ENCODE measurements at places on chromosomes 5 and 9. TPM values are rescaled to one million over a fixed set of nuclear protein-coding genes. Genes with fewer than 3 reads are reported as not detected.

The GARNL3 gene
- 1.3 TPM for total RNA-seq

The PLPP1 gene
- total RNA-seq = 122 TPM

The RCL1 gene
- 14.4 TPM for total RNA-seq

The IL3 gene
- total RNA-seq = not detected

The CATSPER3 gene
- total RNA-seq = not detected

The TIMD4 gene
- not detected for total RNA-seq

The TMEM171 gene
- 5.6 TPM for total RNA-seq

The ECSCR gene
- total RNA-seq = 3.4 TPM

The KIAA0825 gene
- total RNA-seq = 3.3 TPM

The SH3TC2 gene
- total RNA-seq = 4.4 TPM

The KCNN2 gene
- total RNA-seq = not detected

The TSSK1B gene
- total RNA-seq = under 0.01 TPM

The TTC1 gene
- total RNA-seq = 58.7 TPM

The MAMDC2 gene
- total RNA-seq = 3.1 TPM

The PTBP3 gene
- 22.6 TPM for total RNA-seq

The PCDHB9 gene
- 0.56 TPM for total RNA-seq

The C7 gene
- 0.96 TPM for total RNA-seq

The MCTP1 gene
- total RNA-seq = 3.7 TPM

The IL4 gene
- total RNA-seq = not detected

The GDNF gene
- total RNA-seq = 1.1 TPM

The ESM1 gene
- total RNA-seq = 338 TPM

The ZFP62 gene
- total RNA-seq = 23.4 TPM

The AIF1L gene
- 0.58 TPM for total RNA-seq

The COQ4 gene
- 18.6 TPM for total RNA-seq

The PCDHGA7 gene
- total RNA-seq = 3.7 TPM

The POLR3G gene
- total RNA-seq = 20.5 TPM

The SPINK14 gene
- not detected for total RNA-seq

The HMGCR gene
- 74.0 TPM for total RNA-seq

The TMEFF1 gene
- total RNA-seq = 1.5 TPM

The FUT7 gene
- not detected for total RNA-seq

The TRIM36 gene
- total RNA-seq = 0.56 TPM

The FGD3 gene
- not detected for total RNA-seq

The IL17B gene
- 0.38 TPM for total RNA-seq

The CRB2 gene
- total RNA-seq = not detected

The MARCOL gene
- not detected for total RNA-seq

The HTR1A gene
- not detected for total RNA-seq

The CYSRT1 gene
- total RNA-seq = under 0.01 TPM

The FIBCD1 gene
- total RNA-seq = 3.3 TPM

The LRRC70 gene
- total RNA-seq = 1.2 TPM

The AGXT2 gene
- not detected for total RNA-seq

The NR5A1 gene
- total RNA-seq = not detected

The NEUROG1 gene
- total RNA-seq = not detected

The TMEM203 gene
- total RNA-seq = 36.9 TPM

The TNFSF8 gene
- not detected for total RNA-seq

The SLC1A1 gene
- total RNA-seq = 117 TPM

The PTGR1 gene
- total RNA-seq = 80.9 TPM

The FCN2 gene
- not detected for total RNA-seq

The GOLGA2 gene
- 135 TPM for total RNA-seq

The NOTCH1 gene
- total RNA-seq = 24.5 TPM

The TAS2R1 gene
- total RNA-seq = 0.28 TPM

The PLPP7 gene
- 19.4 TPM for total RNA-seq

The SEMA4D gene
- total RNA-seq = 0.19 TPM

The TBC1D13 gene
- 12.5 TPM for total RNA-seq

The GOLM1 gene
- total RNA-seq = 73.2 TPM

The PRDM9 gene
- total RNA-seq = not detected

Data from regular cardiac myocyte (primary cell).